ENCODE measurements at places on chromosomes 7 and 10.

- DNase-seq: no peak
Measured at GRCh38 chr10:3790272-3790671, 5.3 kb upstream of the KLF6 start.

DNA sequence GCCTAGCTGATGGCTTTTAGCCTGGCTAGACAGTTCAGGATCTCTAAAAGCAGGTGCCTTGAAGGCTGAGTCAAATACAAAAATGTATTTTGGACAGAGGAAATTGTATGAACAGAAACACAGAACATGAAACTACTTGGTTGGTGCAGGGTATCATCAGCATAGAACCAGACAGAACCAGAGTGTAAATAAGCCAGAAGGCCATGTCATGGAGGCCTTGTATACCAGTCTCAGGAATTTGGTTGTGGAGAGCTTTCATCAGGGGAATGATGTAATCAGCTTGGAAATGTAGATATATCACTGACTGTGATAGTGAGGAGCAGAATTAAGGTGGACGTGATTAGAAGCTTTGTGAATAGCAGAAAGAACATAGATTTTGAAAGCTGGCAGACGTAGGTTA lies 82.9 kb downstream of the CFTR start:
- DNase-seq: no peak

GRCh38 chr7:126223729-126224128 lies 1029.0 kb downstream of the GRM8 start:
- DNase-seq: no peak

DNA sequence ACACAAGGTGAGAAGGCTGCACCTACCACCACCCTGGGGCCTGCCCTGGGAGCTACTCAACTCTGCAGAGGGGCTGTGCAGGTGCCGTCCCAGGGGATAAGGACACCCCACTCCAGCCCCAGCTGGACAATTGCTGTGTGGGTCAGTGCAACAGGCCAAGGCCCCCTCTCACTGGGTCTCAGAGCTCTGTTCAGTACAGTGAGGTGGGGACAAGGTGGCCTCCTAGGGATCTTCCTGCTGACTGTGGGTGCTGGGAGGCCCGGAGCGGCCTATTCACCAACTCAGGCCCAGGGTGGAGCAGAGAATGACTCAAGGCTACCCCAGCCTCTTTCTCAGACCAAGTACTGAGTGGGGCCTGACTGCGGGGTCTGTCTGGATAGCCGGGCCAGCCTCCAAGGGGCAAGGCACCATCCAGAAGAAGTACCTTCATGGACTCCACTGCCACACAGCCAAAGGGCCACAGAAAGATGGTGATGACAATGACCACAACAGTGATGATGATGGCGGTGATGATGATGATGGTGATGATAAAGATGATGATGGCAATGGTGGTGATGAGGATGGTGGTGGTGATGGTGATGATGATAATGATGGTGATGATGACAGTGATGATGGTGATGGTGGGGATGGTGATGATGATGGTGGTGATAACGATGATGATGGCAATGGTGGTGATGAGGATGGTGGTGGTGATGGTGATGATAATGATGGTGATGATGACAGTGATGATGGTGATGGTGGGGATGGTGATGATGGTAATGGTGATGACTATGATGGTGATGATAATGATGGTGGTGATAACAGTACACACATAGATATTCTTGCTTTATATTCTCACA lies 59.8 kb upstream of the DNAAF5 start:
- no peak for DNase-seq

DNA sequence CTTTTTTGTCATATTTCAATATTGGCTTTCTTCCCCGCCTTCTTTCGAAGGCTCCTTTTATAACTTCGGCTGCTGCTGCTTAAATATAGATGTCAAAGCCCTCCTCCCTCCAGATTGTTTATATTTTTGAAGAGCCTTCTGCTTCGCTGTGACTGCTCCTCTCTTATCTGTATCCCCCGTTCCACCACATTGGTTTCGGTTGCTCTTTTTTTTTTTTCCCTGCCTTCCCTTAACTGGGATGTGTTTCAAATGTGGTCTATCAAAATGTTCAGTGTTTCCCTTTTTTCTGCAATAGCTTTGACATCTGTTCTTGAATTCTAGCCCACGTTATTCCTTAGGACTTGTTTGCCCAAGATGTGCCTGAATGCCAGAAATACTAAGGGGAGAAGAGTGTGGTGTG lies 96.4 kb downstream of the CUX1 start:
- no peak for DNase-seq

DNA sequence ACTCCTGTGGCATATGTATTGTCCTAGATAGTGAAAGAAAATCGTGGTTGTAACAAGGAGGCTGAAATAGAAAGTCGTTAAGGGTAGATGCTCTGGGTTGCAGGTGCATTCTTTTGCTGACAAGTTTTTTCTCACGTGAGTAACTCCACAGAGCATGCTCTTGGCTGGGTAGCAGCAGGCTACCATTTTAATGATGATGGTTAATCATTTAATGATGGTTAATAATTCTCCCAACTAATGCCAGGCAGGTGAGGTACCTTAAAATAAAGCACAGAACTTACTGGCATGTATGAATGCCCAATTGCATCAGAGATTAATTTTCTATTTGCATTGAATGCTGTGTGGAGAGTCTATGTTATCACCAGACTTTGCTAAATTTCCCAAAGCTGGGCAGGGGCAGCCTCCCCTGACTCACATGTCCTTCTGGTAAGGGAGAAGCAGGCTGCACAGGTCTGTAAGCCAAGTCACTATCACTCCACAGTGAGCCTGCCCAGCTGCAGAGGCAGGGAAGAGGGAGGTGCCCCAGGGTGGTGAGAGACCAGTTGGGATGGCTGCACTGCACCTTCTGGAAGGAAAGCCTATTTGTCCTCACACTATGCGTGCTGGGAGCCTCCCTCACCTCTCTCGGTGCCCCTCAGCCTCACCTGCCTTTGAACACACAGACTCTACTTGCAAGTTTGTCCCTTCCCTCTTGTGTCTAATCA lies 287.0 kb upstream of the IGFBP3 start:
- no peak for DNase-seq

- DNase-seq: no peak
Measured at GRCh38 chr10:7243873-7244272, 167.0 kb downstream of the SFMBT2 start.

DNA sequence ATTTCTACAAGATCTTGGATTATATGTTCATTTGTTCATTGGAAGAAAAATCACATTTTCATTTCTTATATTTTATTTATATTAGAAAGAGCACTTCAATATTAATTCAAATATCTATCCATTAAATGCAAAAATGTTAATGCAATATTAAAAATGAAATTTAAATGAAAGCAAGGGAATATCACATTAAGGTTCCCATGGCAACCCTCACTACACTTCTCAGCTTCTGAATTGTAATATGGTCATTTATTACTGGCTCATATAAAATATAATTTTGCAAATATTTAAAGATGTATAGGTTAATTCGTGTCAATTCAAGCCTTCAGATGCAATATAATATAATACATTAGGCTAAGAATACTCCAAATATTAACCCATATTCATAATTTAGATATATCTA lies 38.8 kb downstream of the XRCC2 start:
- no peak for DNase-seq

- DNase-seq: no peak
Measured at GRCh38 chr7:6623589-6624245, 8.3 kb downstream of the ZNF853 start.

- no peak for DNase-seq
Measured at GRCh38 chr7:24836084-24836483, 78.8 kb upstream of the GSDME start.

- no peak for DNase-seq
Measured at GRCh38 chr10:29798921-29799690, 164.3 kb upstream of the SVIL start.

DNA sequence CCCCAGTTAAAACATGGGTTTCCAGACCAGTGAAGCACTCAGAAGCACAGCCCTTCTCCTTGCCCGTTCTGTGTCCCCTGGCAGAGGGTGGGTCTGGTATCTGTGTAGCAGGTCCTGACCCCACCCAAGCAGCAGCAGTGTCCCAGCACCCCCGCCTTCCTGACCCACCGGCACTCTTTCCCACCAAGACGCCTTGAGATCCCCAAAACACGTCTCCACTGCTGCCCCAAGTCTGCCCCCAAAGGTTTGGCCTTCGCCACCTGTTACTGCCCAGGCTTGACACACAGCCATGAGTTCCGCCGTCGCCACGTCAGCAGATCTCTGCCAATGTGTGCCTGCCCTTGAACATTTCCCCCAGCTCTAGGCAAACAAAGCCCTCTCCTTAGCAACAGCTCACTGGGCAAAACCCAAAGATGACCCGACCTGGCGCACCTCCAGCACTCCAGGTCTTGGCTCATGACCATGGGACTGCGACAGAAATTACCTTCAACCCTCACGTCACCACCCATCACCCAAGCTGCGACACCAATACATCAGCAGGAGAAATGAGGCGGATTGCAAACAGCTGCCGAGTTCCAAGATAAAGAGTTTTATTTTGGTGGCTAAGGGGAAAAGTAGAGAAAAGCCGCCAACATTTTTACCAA lies 75.6 kb downstream of the CTBP2 start:
- DNase-seq: no peak

DNA sequence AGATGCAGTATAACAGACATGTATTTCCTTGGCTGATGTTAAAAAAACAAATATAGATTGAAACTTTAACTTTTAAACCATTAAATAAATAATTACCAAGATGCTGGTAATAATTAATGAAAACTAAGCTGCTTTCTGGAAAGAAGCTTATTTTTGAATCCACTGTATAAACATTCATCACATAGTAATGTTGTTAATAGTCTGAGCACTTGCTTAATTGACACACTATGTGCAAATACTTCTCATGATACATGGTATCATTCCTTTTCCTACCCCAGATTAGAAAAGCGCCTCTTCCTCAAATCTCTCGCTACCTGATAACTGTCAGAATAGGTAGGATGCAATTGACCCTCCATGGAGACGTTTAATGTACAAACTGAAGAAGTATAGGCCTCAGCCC lies 15.0 kb upstream of the COL28A1 start:
- no peak for DNase-seq

DNA sequence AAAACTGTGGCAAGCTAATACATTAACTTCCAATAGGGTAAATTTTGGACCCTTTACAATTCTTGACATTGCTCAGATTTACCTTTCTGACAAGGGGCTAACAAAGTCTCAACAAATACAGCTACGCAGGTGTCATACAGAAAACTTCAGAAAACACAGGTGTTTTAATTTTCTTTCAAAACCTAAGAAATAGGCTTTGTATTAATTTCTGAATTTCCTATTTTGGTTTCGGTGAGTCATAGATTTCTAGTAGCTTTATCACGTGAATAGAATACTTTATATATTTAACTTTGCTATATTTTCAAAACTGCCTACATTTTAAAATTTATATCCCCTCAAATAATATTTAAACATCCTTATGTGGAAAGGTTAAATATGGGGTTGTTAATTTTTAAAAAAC lies 215.3 kb downstream of the DGKB start:
- DNase-seq: no peak

DNA sequence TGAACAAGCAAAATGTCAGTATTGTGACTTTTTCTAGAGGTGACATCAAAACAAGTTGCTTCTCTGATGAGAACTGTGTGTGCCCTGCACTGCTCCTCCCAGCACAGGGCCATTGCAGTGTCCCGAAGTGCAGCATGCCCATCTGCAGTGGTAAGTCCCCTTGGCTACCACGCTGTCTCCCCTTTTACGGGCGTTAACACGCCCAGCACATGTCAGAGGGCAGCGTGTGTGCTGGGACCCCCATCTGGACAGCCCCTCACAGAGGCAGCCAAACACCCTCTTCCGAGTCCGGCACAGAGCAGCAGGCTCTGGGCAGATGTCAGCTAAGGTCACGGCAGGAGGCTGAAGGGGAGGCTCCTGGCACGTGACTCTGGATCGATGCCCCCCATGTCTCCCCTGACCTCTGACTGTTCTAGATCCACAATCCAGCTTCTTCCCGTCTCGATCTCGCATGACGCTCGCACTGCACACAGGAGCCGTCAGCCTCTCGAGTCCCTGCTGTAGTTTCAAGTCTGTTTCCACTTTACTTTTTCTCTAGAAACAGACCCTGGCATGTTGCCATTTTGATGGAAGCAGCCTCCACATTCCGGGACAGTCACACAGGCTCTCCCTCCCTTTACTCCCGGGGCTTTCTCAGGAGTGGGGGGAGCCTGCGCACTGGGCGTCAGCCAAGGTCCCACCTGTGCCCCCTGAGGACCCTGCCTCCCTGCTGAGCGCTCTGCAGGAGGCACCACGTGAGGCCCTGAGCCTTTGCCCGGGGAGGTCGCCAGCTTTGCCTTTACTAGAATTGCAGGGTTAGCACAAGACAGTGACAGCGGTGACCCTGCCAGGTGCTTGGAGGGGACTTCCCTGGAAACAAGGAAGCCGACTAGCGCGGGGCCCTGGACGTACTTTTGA lies 133.8 kb downstream of the TCERG1L start:
- no peak for DNase-seq

- DNase-seq: no peak
Measured at GRCh38 chr7:137609500-137609899, 237.3 kb downstream of the DGKI start.

- DNase-seq: no peak
Measured at GRCh38 chr10:133252223-133252552, 14.5 kb downstream of the VENTX start.

GRCh38 chr10:93758891-93759410 lies 1.2 kb downstream of the LGI1 start:
- no peak for DNase-seq

DNA sequence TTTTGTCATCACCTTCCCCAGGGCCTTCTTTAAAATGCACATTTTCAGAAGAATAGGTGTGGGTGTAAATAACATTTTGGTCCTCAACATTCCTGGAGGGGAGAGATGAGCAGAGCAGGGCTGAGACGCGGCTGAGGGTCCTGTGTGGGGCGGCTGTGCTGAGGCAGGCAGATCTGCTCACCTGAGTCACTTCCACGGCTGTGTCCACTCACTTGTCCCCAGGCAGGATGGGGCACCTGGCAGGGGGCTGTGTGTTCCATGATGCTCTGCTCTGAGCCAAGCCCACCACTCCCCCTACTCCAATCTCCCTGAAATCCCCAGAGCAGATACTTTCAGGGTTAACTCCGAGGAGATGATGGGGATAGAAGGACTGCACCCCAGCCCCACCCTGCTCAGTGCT lies 93.8 kb downstream of the GLRX3 start:
- no peak for DNase-seq

DNA sequence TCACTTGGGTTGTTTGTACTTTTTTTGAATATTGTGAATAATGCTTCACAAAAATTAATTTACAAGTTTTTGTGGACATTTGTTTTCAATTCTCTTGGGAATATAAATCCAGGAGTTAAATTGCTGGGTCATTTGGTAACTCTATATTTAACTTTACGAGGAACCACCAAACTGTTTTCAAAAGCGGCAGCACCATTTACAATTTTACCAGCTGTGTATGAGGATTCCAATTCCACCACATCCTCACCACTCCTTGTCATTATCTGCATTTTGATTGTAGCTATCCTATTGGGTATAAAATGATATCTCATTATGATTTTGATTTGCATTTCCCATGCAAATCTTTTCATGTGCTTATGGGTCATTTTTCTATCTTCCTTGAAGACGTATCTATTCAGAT lies 4.0 kb upstream of the NUDT13 start:
- no peak for DNase-seq

Measured in HS-27A (cell line).